ENCODE measurements at places on chromosomes 6 and 20. TPM values are rescaled to one million over a fixed set of nuclear protein-coding genes. Genes with fewer than 3 reads are reported as not detected.

KHDC1L gene
- not detected for total RNA-seq

NR2E1 gene
- total RNA-seq: not detected

EEF1A2 gene
- 9.9 TPM for total RNA-seq

LHFPL5 gene
- total RNA-seq: not detected

APOBEC2 gene
- total RNA-seq: not detected

HSPA12B gene
- total RNA-seq: not detected

SLC24A3 gene
- total RNA-seq: not detected

ZBTB46 gene
- total RNA-seq: 0.63 TPM

GHRH gene
- not detected for total RNA-seq

RAET1L gene
- 1.2 TPM for total RNA-seq

All from MCF 10A (cell line).